ENCODE measurements at places on chromosomes 6 and 20.

GRCh38 chr6:111522393-111523020, 39.5 kb upstream of the REV3L start:
- DNase-seq = no peak

- DNase-seq = no peak
Observed at GRCh38 chr20:15976047-15976736, 597.1 kb downstream of the KIF16B start.

DNA sequence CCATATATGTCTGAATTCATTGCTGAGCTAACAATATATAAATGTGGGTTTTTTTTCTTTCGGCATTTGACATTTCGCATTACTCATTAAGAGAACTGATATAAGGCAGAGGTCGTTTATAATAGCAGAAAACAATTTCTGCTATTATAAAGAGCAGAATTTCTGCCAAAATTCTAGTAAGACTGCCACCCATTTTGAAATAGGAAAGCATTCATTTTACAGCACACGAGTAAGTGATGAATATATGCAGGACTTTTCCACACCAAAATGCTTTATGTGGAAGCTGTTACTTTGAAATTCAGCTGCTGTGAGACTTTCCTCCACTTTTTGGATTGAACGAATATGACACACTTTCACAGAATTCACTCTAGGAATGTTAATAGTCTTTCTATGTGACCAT, 610.9 kb upstream of the MAN1A1 start:
- no peak for DNase-seq

DNA sequence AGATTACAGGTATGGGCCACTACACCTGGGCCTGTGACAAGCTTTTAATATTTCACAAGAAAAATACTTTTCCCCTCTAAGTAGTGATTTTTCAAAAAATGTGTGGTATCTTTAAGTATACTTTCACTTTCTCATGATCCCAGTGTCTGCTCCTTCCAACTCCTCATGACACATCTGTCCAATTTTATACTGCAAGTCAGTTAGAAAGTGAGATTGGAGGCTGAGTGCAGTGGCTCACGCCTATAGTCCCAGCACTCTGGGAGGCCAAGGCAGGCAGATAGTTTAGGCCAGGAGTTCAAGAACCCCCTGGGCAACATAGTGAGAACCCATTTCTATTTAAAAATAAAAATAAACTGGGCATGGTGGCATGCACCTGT, 20.2 kb downstream of the PIM1 start:
- no peak for DNase-seq

- DNase-seq = no peak
Observed at GRCh38 chr6:149137594-149137993, 179.9 kb upstream of the TAB2 start.

DNA sequence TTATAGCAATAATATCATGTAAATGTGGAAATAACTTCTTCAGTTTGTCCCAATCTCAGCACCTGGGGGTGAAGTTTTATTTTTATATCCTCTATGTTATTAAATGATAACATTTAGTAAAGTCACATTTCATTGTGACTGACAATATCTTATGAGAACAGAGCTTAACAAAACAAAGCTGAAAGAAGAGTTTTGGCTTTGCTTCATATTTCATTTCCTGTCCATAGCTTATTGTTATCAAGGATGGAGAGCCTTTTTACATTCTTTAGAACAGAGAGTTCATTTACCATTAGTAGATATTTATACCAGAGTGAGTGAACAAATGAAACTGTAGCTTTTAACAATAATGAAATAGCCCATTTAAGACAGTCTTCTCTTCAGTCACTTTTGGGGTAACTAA, 231.9 kb upstream of the SGK1 start:
- no peak for DNase-seq

- no peak for DNase-seq
Observed at GRCh38 chr20:24462460-24463010, 6.9 kb upstream of the SYNDIG1 start.

DNA sequence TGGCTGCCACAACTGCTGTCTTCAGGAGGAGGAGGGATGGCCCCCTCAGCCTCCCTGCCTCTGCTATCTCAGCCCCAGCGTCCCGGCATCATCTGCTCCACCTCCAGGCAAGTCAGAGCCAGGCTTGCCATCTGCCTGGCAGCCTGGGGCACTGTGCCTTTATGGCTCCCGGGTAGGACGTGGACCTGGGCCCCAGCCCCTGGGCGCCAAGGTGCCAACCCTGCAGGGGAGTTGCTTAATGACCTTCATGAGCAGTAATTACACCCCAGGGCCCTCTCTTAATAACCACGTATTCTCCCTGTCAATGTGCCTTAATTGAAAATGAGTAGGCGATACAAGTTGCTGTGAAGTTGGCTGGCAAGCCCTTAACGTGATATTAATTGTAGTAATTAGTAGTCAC, 122.1 kb upstream of the MLN start:
- no peak for DNase-seq

DNA sequence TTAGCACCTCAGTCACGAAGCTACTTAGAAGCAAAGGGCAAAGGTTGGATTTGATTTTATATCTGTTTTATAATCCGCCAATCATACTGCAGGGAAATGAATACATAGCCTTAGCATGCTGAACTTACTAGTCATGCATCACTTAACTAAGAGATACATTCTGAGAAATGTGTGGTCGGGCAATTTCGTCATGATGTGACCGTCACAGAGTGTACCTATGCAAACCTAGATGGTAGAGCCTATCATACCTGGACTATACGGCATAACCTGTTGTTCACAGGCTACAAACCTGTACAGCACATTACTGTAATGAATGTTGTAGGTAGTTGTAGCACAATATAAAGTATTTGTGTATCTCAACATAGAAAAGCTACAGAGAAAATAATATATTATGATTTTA, 345.2 kb upstream of the RGS17 start:
- DNase-seq = no peak

All from left kidney (tissue), 8 donors.